Osteoblast (primary cell): ENCODE measurements at places on chromosomes 5 and 9. TPM values are rescaled to one million over a fixed set of nuclear protein-coding genes. Genes with fewer than 3 reads are reported as not detected.

GRCh38 chr5:33641744-33642505 is 201.2 kb downstream of the TARS1 start:
- no peak for DNase-seq

Gene NPR3
- total RNA-seq, result 73.1 and 92.3 TPM in 2 replicates

Gene IFNA13
- total RNA-seq, result not detected in 2 replicates

Gene PRDM9
- not detected in 2 replicates for total RNA-seq

- no peak for DNase-seq
Measured at GRCh38 chr9:129889941-129890717, 54.9 kb downstream of the USP20 start.

Gene BSPRY
- not detected in 2 replicates for total RNA-seq

GRCh38 chr9:135695036-135695435 is 4.2 kb downstream of the SOHLH1 start:
- no peak for DNase-seq

DNA sequence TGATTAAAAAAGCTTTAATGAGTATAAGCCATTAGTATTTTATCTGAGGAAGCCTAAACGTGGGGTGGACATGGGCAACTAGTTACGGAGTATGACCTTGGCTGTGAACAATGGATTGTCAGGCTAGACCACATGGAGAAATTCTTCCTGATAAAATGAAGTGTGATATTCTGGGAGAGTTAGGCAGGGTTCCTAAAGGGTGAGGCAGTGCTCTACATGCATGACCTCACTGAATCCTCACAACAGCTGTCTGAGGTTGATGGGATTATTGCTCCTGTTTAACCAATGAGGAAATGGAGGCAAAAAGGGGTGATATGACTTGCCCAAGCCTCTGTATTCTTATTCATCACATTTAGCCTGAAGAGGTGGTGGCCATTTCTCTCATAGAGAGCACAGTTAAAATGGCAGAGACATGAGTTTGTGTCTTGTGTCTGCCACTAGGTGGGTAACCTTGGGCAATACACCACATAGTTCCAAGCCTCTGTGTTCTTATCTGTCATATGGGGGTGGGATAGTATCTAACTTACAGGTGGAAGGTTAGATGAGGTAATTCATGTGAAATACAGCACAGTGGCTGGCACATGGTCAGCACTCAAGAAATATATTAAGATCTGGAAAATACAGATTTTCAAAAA is 96.1 kb upstream of the NR3C1 start:
- DNase-seq, result no peak

Gene SOX30
- total RNA-seq, result under 0.01 TPM in 2 replicates

GRCh38 chr5:127441799-127442484 is 75.5 kb upstream of the PRRC1 start:
- DNase-seq, result peak; percentile 60

Gene SLC6A18
- not detected in 2 replicates for total RNA-seq

GRCh38 chr5:53557386-53557785 is 3.1 kb upstream of the NDUFS4 start:
- DNase-seq, result no peak

Gene SOWAHA
- under 0.01 and 0.29 TPM in 2 replicates for total RNA-seq

- DNase-seq, result no peak
Measured at GRCh38 chr5:139875957-139876356, 80.3 kb downstream of the PSD2 start.

DNA sequence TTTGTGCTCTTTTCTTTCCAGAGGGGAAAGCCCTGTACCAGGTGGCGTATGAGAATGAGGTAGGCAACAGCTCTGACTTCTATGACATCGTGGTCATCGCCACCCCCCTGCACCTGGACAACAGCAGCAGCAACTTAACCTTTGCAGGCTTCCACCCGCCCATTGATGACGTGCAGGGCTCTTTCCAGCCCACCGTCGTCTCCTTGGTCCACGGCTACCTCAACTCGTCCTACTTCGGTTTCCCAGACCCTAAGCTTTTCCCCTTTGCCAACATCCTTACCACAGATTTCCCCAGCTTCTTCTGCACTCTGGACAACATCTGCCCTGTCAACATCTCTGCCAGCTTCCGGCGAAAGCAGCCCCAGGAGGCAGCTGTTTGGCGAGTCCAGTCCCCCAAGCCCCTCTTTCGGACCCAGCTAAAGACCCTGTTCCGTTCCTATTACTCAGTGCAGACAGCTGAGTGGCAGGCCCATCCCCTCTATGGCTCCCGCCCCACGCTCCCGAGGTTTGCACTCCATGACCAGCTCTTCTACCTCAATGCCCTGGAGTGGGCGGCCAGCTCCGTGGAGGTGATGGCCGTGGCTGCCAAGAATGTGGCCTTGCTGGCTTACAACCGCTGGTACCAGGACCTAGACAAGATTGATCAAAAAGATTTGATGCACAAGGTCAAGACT is 10.3 kb downstream of the PCYOX1L start:
- no peak for DNase-seq

DNA sequence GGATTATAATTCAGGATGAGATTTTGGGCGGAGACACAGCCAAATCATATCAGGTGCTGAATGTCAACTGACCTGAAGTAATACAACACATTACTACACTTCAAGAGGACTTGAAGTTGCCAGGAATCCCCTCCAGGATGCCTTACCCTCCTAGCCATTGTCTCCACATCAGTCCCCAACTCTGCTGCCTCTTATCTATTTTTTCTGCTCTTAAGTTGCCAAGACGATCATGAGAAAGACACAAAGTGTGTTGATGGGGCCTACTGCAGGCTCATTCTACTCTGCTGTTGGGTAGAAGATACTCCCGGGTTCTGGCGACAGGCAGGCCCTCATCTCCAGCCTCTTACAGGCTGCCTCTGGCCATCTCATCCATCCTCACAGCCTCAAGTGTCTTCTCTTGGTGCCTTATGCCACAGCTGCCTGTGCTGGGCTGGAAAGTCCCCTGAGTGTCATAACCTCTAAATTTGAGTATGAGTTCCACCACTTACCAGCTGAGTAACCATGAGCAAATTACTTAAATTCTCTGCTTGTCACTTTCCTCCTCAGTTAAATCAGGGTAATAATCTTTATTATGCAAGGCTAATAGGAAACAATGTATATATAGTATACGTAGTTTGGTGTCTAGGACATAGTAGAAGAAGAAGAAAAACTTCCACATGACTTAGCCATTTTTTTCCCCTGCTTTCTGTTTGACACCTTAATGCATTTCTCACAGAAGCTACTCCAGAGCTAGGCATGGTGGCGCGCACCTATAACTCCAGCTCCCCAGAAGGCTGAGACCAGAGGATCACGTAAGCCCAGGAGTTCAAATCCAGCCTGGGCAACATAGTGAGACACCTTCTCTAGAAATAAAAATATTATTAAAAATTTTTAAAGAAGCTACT is 73.0 kb upstream of the SNX2 start:
- DNase-seq, result no peak

GRCh38 chr5:150801117-150801927 is 22.8 kb downstream of the SMIM3 start:
- no peak for DNase-seq

DNA sequence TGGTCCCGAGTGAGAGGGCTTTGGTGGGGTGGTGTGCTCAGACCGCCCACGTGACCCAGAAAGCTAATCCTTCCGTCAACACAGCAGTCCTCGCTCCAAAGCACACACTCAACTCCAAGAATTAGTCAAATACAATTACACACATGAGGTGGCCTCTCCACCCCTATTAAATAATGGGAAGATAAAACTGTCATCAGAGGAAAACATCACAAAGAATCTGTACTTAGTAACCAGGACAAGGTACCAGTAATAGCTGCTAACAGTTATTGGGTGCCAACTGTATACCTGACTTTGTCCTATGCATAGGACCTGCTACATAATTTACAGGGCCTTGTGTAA is 222.8 kb downstream of the HSPA4 start:
- DNase-seq, result no peak

Gene ANXA1
- total RNA-seq, result 803 and 816 TPM in 2 replicates

Gene SLC6A19
- total RNA-seq, result not detected in 2 replicates

DNA sequence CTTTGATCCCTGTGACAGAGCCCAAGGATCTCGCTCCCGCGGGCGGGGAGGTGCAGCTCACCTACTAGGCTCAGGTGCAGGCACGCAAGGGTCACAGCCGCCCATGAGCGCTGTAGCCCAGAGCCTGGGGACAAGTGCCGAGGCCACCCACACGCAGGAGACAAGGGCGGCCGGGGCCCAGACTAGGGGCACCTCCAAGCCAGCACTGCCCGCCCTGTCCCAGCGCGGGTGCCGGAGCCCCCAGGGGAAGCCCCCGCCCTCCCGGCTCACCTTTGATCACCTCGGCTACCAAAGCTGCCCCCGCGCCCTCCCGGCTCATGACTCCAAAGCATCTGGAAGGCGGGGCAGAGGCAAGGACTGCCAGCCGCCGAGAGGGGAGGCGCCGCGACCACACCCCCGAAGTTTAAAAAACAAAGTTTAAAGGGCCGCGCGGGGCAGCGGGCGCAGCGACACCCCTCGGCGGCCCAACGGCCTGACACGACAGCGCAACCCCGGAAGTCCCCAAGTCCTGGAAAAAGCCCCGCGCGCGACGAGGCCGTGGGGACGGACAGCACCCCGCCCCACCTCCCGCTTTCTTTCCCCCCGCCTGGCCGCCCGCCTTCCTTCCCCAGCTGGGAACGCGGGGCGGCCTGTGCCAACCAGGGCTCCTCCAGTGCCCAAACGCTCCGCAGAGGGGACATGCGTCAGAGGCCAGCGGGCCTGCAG is 53.0 kb downstream of the CDC14B start:
- peak; percentile 90 for DNase-seq

Gene SH3TC2
- 0.59 and 0.72 TPM in 2 replicates for total RNA-seq

DNA sequence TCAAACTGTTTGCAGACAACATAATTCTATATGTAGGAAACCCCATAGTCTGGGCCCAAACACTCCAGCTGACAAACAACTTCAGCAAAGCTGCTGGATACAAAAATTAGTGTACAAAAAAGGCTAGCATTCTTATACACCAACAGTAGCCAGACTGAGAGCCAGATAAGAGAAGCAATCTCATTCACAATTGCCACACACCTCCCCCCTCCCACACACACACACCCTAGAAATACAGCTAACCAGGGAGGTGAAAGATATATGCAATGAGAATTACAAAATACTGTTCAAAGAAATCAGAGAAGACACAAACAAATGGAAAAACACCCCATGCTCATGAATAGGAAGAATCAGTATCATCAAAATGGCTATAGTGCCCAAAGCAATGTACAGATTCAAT is 9.0 kb downstream of the MTREX start:
- no peak for DNase-seq

DNA sequence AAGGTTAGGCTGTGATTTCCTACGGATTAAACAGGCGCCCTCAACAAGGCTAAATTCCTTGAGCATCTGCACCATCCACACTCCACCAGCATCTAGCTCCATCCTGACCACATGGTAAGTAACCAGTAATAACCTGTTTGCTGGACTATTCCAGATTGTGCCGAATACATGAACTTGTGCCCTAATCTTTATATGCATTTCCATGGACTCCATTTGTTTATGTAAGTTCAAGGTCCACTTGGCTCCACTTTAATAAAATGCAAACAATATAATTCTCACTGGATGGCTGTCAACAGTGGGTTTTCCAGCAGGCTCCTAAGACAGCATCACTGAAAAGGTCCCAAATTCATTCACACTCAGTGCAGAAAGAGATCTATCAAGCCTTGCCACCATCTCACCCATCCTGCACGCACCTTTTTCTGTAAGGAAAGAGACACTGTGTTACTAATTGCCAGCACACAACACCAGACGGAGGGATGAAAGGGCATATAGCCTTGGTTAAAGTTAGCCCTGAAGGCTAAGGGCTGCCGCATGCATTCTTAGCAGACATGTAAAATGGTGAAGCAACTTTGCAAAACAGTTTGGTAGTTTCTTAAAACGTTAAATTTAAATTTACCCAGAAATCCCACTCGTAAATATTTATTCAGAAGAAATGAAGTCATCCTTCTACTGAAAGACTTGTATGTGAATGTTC is 88.7 kb downstream of the GLIS3 start:
- DNase-seq, result no peak

Gene CARTPT
- total RNA-seq, result not detected in 2 replicates

Gene FCN1
- total RNA-seq, result not detected in 2 replicates

- DNase-seq, result no peak
Measured at GRCh38 chr9:110058304-110058953, 149.5 kb downstream of the C9orf152 start.

GRCh38 chr5:53302529-53302928 is 177.9 kb upstream of the FST start:
- DNase-seq, result peak; percentile 0

Gene LCN15
- total RNA-seq, result not detected in 2 replicates

Gene ZNF300
- 5.9 and 6.5 TPM in 2 replicates for total RNA-seq

DNA sequence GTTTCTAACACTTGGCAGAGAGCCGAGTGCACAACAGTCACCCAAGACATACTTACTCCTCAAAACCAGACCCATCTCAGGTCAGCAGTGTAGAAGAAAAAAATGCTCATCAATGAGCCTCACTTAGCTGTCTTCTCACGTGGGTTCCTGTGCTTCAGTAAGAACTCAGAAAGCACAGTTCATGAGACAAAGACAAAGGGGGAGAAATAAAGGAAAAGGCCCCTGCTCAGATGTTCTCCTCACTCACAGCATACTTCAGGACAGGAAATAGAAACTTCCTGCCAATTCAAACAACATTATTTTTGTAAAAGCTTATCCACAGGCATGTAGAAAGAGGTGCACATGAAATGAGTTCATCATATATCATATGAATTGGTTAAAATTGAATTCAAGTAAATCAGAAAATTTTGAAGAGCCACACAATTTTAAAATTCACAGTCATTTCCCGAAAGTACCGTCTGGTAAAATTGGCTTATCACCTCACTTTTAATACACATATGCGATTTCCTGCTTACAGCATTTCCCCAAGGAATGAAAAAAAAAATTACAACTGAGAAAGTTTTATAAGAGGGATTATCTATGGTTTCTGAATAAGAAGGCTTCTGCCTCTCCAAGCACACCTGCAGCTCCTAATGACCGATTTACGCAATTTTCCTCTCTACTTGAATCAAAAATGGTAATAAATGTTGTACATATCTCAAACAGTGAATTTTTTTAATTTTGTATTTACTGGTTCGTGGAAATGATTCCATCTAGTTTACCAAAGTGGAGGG is 328.3 kb downstream of the TMEM167A start:
- DNase-seq, result no peak

DNA sequence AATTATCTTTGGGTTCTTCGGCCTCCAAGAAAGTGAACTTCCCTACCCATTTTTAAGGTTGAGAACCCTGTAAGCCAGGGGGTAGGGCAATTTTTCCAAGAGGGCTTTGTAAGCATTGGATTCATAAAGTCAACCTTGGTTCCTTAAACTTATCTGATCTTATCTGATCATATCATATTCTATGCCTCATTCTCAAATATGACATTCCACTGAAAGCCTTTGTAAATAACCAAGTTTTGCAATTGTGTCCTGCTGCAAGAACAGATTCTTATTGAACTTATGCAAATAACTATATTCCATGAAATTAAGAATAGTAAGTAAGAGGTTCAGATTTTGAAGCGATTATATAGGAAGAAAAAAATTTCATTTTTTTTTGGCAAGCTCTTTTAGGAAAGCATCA is 649.5 kb downstream of the LRRC70 start:
- DNase-seq, result no peak

DNA sequence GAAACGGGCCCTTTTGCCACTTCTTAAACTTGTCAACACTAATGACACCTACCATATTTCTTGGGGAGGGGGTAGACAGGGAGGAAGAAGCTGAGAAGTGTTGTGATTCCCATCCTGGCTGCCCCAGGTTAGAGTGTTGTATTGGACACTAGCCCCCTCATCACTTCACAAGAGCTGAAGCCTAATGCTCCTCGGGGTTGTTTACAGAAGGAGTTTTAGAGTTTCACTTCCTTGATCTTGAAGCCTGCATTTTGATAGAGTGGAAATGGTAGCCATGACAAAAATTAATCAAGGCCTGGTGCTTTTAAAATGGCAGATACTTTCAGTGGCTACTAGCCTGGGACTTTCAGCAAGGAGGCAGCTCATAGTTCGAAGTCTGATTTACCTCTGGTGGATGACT is 11.0 kb upstream of the FAM120AOS start:
- DNase-seq, result no peak

Gene PPP3R2
- total RNA-seq, result not detected in 2 replicates
